Ascending aorta (tissue), 2 donors: ENCODE measurements at places on chromosomes 1 and 21.

DNA sequence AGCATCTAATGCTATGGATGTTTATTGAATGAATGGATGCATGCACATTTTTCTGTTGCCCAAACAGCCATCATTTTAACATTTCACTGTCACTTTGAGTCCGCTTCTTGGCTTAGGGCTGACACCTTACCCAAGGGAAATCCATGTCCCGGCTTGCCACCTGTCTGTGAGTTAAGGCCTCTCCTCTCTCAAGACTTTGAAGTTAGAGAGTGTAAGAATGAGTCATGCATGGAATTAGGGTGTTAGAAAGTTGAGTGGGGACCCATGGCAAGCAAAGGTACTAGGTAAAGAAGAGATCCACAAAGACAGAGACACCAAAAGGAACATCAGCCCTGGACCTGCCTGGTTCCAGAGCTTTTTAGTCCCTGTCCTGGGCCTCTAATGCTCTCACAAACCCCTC lies 35.1 kb downstream of the ATP1A1 start:
- no peak for DNase-seq

- no peak for DNase-seq
Observed at GRCh38 chr1:6519935-6520671, 28.6 kb upstream of the PLEKHG5 start.

- no peak for DNase-seq
Observed at GRCh38 chr1:233313434-233314155, 13.9 kb upstream of the MAP3K21 start.

DNA sequence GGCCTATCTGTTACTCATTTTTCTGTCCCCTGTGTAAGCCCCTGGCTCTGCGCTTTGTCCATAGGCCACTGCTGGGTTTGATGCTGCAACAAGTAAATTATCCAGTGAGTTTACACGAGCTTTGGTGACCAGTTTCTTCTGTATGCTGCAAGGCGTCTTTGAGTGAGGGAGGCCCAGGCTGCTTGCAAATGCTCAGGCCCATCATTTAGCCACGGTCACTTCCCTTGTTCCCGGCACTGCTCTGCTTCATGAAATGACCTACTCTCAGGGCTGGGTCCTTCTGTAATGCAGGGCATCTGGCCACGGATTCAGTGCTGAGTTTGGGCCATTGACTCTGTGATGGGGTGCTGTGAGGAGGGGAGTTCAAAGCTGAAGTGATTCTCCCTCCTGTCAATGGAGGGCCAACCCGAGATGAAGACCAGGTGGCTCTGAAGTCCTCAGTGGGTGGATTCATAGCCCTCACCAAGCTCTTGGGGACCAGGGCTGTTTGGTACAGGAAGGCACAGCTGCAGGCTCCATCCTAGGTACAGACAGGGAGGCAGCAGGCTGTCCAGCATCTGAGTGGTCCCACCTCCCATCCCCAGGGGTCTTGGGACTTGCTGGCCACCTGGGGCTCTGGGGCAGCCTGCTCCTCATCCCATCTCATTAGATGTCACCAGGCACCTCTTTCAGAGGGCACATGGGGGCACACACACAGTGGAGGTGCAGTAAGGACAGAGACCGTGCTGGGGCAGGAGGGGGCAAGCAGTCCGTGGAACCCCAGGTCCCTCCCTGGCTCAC lies 21.7 kb downstream of the LHX4 start:
- DNase-seq: no peak

DNA sequence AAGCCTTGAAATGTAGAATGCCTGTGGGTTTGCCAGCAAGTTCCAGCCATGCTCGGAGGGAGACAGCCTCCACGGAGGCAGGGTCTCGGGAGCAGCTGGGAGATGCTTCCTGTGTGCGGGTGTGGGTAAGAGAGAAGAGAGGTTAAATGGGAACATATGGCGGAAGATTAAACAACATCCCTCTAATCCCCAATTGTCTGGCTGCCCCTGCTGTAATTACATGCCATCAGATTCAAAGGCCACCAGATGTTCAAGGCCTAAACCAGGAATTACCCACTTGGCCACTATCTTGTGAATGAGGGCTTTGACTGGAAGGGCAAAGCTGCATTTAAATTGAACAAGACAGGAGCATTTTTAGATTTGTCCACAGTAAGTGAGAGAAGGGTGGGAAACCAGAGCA lies 81.4 kb upstream of the BACE2 start:
- no peak for DNase-seq

DNA sequence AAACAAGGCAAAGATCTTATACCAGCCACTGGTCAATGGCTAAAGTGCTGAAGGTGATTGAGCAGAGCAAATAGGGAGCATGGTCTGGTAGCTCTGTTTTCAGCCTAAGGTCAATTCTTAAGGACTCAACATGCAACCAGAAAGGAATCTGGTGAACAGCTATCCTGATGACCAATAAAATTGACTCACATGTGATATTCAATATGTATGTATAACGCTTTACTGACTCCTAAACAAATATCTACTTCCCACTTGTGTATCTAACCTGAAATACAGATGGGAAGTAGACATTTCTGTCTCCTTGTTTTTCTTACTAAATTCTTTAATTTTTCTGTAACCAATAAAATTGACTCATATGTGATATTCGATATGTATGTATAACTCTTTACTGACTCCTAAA lies 24.9 kb upstream of the CTH start:
- no peak for DNase-seq

- DNase-seq: no peak
Observed at GRCh38 chr1:53254011-53254640, 15.8 kb upstream of the MAGOH start.

- no peak for DNase-seq
Observed at GRCh38 chr1:75954586-75954985, 22.4 kb upstream of the ASB17 start.

DNA sequence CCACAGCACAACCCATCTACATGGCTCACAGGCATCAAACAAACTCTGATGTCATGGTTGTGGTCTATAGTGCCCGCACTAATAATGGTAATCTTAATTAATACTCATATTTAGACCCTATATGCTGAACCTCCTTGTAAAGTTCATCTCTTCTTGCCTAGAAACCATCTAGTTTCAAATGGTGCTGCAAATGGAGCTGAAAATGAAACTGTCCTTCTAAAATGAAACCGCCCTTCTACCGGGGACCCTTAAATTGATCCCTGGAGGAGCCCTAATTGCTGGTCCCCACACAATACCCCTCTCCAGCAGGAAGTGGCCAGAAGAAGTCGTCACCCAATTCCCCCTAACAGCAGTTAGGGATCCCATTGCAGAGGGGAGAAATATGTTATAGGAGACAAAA lies 612.6 kb downstream of the MRPL39 start:
- no peak for DNase-seq

DNA sequence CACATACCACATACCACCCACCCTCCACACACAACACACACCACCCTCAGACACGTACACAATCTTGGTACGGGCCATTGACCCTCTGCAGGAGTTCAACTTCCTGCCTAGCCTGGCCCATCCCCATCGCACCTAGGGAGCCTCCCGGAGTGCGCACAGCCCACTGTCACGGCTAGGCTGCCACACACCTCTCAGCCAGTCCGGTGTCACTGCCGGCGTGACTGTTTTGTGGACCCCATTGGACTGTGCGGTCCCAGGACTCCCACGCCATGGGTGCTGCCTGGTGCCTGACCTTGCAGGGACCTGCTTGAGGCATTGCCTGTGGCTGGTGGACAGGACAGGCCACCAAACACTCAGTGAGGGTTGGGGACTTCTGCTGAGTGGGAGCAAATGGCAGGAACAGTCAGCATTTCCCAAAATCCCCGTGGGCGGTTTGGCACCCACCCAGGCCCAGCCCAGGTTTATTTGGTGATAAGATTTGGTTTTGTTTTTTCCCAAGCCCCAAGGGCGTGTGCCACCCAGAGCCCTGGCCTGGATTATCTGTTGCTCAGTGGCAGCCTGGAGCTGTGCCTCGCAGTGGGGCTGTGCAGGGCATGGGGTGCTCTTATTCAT lies 27.7 kb downstream of the RAB7B start:
- DNase-seq: no peak

GRCh38 chr1:212794561-212795014 lies 2.9 kb downstream of the TATDN3 start:
- DNase-seq: no peak

DNA sequence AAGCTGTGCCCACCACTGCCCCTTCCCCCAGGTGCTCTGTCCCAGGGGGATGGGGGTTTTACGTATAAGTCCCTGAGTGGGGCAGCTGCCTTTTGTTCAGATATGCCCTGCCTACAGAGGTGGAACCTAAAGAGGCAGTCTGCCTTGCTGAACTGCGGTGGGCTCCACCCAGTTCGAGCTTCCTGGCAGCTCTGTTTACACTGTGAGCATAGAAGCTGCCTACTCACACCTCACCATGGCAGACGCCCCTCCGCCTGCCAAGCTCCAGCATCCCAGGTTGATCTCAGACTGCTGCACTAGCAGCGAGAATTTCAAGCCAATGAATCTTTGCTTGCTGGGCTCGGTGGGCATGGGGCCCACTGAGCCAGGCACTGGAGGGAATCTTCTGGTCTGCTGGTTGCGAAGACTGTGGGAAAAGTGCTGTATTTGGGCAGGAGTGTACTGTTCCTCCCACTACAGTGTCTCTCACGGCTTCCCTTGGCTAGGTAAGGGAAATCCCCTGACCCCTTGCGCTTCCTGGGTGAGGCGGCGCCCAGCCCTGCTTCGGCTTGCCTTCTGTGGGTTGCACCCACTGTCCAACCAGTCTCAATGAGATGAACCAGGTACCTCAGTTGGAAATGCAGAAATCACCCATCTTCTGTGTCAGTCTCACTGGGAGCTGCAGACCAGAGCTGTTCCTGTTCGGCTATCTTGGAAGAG lies 17.6 kb upstream of the RWDD3 start:
- DNase-seq: no peak

GRCh38 chr1:151060007-151060656 lies at the start of gene MLLT11:
TSS of gene MLLT11 (plus strand) at chr1:151060397. CDS start at chr1:151067225, 6,828 bp downstream.
- peak; percentile 83 for DNase-seq

DNA sequence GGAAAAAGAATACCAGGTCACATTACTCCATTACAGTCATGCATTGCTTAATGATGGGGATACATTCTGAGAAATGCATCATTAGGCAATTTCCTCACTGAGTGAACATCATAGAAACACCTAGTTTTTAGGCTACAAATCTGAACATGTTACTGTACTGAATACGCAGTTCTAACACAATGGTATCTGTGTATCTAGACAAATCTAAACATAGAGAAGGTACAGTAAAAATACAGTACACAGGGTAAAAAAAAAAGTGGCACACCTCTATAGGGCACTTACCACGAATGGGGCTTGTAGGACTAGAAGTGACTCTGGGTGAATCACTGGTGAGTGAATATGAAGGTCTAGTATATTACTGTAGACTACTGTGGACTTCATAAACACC lies 115.7 kb downstream of the AKT3 start:
- DNase-seq: no peak

DNA sequence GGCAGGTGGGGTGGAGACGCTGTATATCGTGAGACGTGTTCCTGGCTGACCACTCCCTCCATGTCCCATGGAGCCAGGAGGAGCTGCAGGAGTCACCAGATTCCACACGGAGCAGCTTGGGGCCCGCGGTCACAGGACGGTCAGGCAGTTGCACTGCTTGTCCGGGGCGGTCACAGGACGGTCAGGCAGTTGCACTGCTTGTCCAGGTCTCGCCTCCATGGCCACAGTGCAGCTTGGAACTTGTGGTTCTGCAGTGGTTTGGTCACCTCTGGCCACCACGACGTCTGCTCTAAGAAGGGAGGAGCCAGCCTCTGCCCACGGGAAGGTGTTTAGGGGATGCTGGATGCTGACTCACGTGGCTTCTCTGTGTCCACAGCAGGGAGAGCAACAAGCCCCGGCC lies 33.0 kb downstream of the SLX9 start:
- no peak for DNase-seq

GRCh38 chr1:205325334-205325884 lies 3.9 kb upstream of the NUAK2 start:
- DNase-seq: no peak

GRCh38 chr1:36689992-36690391 lies 207.3 kb upstream of the CSF3R start:
- DNase-seq: no peak

DNA sequence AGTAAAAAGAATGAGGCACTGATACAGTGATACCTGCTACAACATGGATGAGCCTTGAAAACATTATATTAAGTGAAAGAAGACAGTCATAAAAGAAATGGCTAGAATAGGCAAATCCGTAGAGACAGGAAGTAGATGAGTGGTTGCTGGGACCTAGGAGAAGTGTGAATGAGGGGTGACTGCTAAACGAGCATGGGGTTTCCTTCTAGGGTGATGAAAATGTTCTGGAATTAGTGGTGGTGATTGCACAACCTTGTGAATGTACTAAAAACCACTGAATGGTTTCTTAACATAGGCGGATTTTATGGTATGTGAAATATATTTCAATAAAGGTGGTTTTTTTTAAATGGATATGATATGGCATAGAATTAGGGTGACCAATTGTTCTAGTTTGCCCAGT lies 12.6 kb upstream of the SERINC2 start:
- no peak for DNase-seq

- DNase-seq: no peak
Observed at GRCh38 chr1:169779970-169780369, 14.7 kb downstream of the METTL18 start.

- DNase-seq: no peak
Observed at GRCh38 chr1:24109686-24110475, 2.1 kb downstream of the MYOM3 start.

- no peak for DNase-seq
Observed at GRCh38 chr1:222583079-222583478, 6.7 kb downstream of the TAF1A start.

- no peak for DNase-seq
Observed at GRCh38 chr1:10965546-10966226, 46.8 kb upstream of the TARDBP start.
